ENCODE measurements at places on chromosomes 2 and 18.

GRCh38 chr2:226155093-226155875 is 644.3 kb downstream of the IRS1 start:
- DNase-seq, result no peak

- no peak for DNase-seq
These were observed 325.8 kb upstream of the REG3G start for GRCh38 chr2:78699696-78700095.

DNA sequence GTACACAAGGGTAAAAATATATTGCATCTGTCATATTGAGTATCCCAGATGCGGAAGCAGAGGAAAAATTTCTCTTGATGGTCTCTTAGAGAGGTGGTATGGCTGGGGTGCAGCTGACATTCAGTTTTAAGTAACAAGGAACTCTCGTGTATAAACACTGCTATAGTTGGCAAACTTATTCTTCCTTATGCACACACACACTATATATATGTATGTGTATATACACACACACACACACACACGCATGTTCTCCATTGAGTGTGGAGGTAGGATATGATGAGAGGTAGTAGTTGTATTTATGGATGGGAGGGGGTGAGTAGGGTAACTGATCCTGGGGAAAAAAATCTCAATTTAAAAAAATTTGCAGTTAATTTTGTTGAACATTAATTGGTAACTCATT is 10.6 kb downstream of the PHLPP1 start:
- DNase-seq, result no peak

GRCh38 chr2:20563833-20564232 is 87.1 kb downstream of the HS1BP3 start:
- no peak for DNase-seq

DNA sequence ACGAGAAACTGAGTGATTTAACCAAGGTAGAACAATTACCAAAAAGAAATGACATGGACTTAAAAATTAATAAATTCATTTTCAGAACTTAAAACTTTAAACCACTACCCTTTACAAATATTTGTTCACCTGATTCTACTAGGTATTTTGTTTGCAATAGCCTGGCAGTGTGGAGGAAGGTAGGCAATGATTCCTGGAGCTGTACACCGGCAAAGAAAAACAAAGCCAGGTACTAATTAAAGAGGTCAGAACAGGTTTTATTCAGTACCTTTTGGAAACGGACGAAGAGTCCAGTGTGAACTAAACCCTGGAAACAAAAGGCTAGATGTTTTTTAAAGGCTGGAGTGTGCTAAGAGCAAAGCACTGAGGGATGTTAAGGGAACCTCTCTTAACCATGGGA is 561.3 kb upstream of the FSHR start:
- no peak for DNase-seq

DNA sequence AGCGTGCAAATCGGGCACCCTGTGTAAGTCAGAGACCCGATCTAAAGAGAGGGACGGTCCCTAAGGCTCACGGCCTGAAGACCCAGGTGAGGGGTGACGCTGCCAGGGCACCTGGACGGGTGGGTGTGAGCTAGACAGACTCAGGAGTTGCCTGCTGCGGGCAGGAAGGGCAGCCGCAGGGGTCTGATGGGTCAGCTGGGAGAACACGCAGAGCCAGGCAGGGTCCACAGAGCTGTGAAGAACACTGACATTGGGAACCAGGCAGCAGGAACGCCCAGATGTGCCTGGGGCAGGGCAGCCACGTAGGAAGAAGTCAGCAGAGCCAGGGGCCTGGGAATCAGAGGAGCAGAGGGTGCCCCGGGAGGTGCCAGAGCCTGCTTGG is 25.9 kb downstream of the HDAC4 start:
- DNase-seq, result no peak

GRCh38 chr2:238493411-238493810 is 66.7 kb downstream of the ASB1 start:
- DNase-seq, result no peak

DNA sequence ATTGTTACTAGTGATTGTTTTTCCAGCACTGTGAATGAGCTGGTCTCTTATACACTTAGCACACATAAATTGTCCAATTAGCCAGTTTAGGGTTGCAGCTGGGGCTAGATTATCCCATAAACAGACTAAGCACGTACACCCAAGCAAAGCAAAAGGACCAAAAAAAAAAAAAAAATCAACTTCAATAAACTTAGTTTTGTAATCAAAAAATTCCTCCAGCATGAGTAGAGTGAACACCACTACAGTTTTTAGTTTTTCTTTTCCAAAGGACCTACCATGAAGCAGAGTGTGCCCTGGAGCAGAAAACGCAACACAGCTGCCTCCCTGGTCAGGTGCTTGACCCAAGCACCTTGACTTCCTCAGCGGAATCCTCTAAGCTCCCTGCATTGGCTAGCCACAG is 249.4 kb upstream of the SLC14A2 start:
- no peak for DNase-seq

GRCh38 chr18:13889671-13890070 is 25.7 kb downstream of the MC2R start:
- no peak for DNase-seq

DNA sequence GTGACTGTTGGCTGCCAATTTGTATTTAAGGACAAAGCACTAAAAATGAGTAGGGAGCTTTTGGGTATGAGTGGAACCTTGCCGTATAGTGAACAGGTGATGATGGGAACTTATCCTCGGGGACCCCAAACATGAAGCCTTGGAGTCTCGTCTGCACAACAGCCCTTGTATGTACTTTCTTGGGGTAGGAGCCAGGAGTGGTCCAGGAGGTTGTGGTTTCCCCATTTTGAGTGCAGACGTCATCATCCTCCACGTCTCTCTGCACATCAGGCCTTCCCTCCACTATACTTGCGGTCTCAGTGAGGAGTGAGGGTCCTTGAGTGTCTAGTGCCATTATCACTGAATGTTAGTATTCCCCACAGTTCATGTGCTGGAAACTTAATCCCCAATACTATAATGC is 101.5 kb upstream of the HS6ST1 start:
- DNase-seq, result no peak

DNA sequence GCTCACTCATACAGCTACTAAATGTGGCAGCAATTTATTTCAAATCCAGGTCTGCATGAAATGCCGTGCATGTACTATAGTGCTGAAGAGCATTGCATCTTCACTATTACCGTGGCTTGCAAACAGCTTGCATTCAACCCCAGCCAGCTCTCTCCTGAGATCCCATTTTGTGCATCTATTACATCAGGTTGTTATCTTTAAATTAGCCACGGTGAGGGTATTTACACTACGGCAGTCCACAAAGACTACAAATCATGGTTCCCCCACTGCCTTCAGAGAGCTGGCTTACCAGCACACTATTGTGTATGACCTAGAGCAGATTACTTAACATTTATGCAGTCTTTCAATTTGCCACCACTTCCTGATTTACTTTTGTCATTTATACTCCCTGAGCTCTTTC is 621.3 kb upstream of the LRATD1 start:
- no peak for DNase-seq

GRCh38 chr2:128405467-128405900 is 86.8 kb upstream of the HS6ST1 start:
- DNase-seq, result no peak

- DNase-seq, result no peak
These were observed 1719.2 kb upstream of the LRRTM1 start for GRCh38 chr2:82023710-82024109.

DNA sequence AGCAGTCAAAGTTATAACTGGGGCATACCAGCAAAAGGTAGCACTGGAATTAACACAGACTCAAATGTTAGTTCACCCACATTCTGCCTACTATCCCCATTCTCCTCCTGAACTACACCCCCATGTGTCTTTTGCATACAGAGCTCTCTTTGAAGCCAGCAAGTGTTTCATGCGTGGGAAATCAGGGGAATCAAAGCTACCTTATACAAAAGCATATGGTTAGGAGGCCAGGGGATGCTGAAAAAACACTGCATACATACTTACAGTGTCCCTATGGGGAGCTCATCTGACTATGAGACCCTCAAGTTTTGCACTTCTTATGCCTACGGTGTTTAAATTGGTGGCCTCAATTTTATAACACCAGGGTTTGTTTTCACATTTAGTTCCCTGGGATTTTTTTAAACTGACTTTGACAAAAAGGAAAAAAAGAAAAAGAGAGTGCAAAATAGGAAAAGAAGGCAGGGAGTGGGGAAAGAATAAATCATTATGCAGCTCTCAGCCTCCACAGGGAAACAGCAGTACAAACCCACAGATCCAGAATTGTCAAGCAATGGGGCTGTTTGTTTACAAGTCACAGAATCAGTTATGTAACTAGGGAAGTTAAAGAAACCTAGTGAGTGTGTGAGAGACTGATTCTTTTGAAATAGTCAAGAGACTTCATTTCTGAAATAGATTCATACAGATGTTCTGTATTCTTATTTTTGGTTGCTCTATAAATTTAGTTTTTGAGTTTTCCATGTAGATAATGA is 20.1 kb upstream of the PPP3R1 start:
- no peak for DNase-seq

GRCh38 chr2:143001501-143001900 is 124.0 kb downstream of the KYNU start:
- DNase-seq, result no peak

DNA sequence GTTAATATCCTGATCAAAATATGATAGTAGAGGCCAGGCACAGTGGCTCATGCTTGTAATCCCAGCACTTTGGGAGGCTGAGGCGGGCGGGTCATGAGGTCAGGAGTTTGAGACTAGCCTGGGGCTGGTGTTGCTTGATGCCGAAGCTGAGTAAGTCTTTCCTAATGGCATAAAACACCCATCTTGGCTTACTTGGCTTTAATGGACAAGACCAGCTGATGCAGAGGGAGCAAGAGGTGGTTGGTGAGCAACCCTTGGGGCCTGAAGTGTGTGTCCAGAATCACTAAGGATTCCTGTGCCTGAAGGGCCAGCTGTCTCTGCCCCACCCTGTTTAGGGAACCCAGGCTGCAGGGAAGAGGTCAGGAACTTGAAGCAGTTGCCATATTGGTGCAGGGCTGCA is 217.2 kb downstream of the ARL4C start:
- DNase-seq, result no peak

DNA sequence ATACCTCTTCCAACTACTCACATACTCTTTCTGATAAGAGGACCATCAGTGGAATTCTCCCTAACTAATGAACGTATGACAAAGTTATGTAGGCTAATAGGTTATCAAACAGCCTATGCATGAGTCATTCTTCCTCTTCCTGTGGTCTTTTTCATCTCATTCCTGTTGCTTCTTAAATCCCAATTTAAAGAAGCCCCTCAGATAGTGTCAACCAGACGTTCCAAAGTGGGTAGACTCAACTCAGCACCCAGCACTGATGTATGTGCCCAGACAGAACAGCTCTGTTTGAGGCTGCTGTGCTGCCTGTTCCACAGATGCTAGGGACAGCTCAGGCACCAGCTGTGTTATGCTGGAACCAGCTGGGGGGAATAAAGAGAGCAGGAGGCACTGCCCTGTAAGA is 52.6 kb downstream of the CXCR4 start:
- no peak for DNase-seq

DNA sequence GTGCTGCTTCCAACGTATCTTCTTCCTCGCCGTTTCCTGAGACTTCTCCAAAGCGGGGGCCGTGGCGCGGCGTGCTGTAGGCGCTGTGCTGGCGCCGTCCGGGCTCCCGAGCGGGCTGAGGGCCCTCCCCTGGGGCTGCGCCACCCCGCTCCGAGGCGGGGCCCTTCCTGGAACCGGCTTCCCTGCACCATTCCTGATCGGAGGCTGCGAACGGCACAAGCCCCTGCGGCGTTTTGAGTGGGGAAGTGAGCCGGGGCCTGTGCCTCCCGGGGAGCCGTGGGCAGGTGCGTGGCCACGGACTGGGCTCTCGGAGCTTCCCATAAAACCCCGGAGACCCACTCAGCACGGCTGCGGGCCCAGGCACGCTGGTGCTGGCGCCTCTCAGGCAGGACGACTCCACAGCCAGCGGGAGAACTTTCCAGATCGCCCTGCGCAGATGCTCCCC is 74.7 kb downstream of the PSMG2 start:
- DNase-seq, result no peak

DNA sequence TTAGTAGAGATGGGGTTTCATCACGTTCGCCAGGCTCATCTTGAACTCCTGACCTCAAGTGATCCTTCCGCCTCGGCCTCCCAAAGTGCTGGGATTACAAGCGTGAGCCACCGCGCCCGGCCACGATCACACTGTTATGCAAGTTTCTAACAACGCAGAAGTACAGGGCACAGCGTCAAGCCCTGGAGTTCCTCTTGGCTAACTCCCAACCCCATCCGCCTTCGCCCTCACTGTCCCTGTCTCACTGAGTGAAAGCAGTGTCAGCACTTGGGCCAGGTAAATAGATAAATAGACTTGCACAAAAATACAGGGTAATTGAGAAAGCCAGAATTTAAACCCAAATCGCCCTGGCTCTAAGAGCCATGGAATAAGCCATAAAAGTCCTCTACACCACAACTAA is 111.7 kb downstream of the ACVR1 start:
- DNase-seq, result no peak

DNA sequence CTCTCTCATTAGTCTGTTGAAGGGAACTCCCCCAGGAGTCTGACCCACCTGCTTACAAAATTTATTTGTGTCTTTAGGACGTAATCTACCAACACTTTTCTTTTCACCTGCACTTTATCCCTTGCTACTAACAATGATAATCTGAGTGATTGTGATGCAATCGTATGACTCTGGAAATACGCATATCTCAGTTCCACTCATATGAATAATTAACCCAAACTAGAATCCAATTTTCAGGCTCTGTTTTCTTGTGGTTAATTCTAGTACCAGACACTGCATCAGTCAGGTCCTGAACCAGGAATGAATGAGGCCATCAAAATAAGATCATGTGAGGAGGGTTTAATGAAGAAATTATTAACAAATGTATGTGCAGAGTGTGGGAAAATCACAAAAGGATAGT is 158.4 kb upstream of the SRD5A2 start:
- DNase-seq, result no peak

- no peak for DNase-seq
These were observed 32.2 kb upstream of the LPIN2 start for GRCh38 chr18:3044931-3045698.

DNA sequence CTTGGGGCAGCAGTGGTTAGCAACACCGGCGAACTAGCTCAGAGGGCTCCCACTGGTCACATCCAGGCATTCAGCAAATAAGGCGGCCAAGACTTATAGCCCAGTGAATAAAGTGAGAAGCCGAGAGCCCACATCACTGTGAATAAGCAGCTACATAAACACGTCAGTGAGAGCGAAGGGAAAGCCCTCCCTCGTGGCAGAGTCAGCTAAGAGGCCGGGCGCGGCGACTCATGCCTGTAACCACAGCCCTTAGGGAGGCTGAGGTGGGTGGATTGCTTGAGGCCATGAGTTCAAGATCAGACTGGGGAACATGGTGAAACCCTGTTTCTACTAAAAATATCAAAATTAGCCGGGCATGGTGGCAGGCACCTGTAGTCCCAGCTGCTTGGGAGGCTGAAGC is 5.2 kb downstream of the D2HGDH start:
- no peak for DNase-seq

DNA sequence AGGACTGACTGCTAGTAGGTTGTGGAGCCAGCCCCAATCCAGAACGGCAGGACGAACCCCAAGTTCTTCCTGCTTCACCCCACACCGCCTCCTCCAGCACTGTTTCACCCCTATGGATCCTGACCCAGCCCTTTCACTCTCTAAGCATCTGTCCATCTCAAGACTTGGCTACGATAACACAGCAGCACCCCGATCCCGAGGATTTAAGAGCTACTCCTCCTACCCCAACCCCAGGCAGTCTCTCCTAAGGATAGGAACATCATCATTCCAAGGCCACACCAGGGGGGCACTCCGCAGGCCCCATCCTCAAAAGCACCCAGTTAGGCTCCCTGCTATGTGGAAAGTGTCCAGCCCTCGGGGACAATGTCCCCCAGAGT is 645 bp downstream of the KCTD18 start:
- DNase-seq, result no peak

Data from CD4-positive, alpha-beta T cell treated with Interleukin-1 beta for 1 hour (primary cell).